ENCODE measurements at places on chromosomes 1 and 21. TPM values are rescaled to one million over a fixed set of nuclear protein-coding genes. Genes with fewer than 3 reads are reported as not detected.

Gene GUCA2A
- total RNA-seq, result not detected

Gene TSSK3
- total RNA-seq, result 0.41 TPM

Gene MMEL1
- total RNA-seq, result 7.3 TPM

Gene CCDC17
- 0.41 TPM for total RNA-seq

Gene GPX7
- 29.3 TPM for total RNA-seq

Gene EXTL1
- 1.2 TPM for total RNA-seq

Gene COL11A1
- 20.0 TPM for total RNA-seq

Gene UQCRHL
- total RNA-seq, result 2.9 TPM

Gene KLF17
- under 0.01 TPM for total RNA-seq

Gene CLCA1
- not detected for total RNA-seq

Gene USF1
- 186 TPM for total RNA-seq

Gene CENPF
- 17.9 TPM for total RNA-seq

Gene ADGRL4
- total RNA-seq, result 1.2 TPM

Gene METTL18
- 9.0 TPM for total RNA-seq

Gene KIF14
- total RNA-seq, result 2.4 TPM

Gene LRRC8B
- total RNA-seq, result 39.1 TPM

Gene CCDC181
- total RNA-seq, result 7.3 TPM

Gene KRTAP19-3
- not detected for total RNA-seq

Gene ANKRD65
- total RNA-seq, result 1.2 TPM

Gene CA6
- not detected for total RNA-seq

Gene AKNAD1
- total RNA-seq, result 5.3 TPM

Gene TCHH
- total RNA-seq, result under 0.01 TPM

Gene SPRR4
- not detected for total RNA-seq

Gene SORT1
- total RNA-seq, result 42.8 TPM

Gene PIK3C2B
- 24.5 TPM for total RNA-seq

Gene PWP2
- 7.3 TPM for total RNA-seq

Gene UMODL1
- total RNA-seq, result not detected

Measured in frontal cortex (tissue), 4 donors.